ENCODE measurements at places on chromosomes 12 and 14.

DNA sequence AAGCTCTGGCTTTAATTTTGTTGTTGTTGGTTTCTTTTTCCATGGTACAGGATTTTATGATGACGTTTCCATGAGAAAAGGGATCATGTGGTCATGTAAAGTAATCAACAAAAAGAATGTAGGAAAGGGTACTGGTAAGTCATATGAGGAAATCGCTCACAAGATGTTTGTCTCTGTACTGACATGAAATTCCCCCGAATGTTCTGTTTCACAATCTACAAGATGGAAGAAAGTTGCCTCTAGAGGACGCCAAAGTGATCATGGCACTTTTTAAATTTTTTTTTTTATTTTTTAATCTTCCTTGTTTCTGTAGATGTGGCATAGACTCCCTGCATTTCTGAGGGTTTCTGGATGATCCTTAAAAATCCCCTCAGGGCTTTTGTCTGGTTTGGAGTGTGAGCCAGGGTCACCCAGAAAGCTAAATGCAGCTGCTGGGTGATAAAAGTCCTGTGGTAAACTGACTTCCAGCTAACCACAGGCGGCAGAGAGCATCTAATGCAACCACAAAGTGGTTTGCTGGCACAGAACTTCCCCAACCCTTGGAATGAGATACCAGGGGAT lies 393.5 kb downstream of the CCDC91 start:
- no peak for DNase-seq

GRCh38 chr14:104697892-104698583 lies 8.6 kb downstream of the INF2 start:
- DNase-seq: no peak

DNA sequence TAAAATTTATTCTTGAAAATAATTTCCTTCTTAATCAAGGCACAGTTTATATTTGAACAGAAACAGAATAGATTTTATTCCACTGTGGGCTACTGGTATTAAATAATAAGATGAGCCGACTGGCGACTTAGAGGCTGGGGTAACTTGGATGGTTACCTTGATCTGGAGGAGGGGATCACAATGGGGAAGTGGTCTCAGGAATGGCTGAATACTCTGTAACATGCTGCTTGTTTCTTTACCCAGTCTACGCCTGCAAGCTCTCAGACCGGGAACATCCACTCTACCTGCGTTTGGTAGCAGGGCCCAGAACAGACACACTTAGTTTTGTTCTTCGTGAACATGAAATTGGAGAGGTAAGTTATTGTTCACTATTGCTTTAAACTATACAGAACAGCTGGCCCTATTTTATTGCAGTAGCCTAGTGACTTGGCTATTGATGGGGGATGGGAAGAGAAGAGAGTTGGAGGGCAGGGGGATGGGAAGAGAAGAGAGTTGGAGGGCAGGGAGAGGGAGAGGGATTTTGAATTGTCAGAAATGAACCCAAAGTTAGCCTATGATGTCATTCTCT lies 67.9 kb downstream of the GNS start:
- DNase-seq: peak; percentile 32

GRCh38 chr12:25713264-25713663 lies 160.2 kb upstream of the LMNTD1 start:
- no peak for DNase-seq

GRCh38 chr12:10634427-10634826 lies 21.0 kb upstream of the MAGOHB start:
- no peak for DNase-seq

GRCh38 chr12:111367661-111368221 lies 1.2 kb downstream of the PHETA1 start:
- DNase-seq: no peak

- DNase-seq: no peak
These were observed 198.6 kb downstream of the BCAT1 start for GRCh38 chr12:24750263-24750662.

GRCh38 chr12:45014396-45014795 lies 36.5 kb downstream of the DBX2 start:
- no peak for DNase-seq

GRCh38 chr12:8958066-8958465 lies 8.6 kb upstream of the M6PR start:
- no peak for DNase-seq

- DNase-seq: no peak
These were observed 140.5 kb downstream of the KCNA5 start for GRCh38 chr12:5184186-5184585.

DNA sequence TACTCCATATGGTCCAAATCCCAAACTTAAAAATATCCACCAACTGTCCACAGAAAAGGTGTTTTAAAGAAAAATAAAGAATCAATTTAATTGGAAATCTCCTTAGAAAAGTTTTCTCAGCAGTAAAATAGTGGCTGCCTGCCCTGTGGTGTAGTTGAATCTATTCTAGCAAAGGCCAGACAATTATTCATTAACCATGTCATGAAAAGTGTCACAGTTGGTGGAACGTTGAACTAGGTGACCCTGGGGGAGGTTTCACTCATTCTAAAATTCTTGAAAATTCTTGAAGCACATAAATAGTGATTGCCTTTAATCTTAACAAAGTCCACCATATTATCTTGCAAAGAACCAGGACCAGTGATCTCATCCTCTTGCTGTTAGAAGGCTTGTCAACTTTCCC lies 78.4 kb upstream of the GZMB start:
- DNase-seq: no peak

DNA sequence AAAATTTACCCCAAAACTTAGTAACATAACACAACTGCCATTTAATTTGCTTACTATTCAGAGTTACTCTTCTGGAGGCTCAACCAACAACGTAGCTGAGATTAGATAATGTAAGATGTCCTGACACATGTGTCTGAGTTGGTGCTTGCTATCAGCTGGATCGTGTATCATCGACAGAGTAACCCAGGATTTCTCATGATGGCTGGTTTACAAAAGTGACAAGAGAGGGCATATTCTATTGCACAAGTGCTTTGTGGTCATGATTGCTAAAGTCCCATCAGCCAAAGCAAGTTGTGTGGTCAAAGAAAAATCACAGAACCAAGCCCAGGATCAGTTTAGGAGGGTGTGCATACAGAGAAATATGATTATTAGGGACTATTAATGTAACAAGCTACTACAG lies 73.4 kb downstream of the CAPZA3 start:
- no peak for DNase-seq

- DNase-seq: no peak
These were observed 1.6 kb downstream of the PYM1 start for GRCh38 chr12:55925870-55926737.

GRCh38 chr14:75427482-75428229 lies at the start of gene JDP2:
Gene JDP2 (plus strand): TSS chr14:75428022. CDS start chr14:75437921, 9,899 bp downstream.
- DNase-seq: peak; percentile 43

- DNase-seq: no peak
These were observed 26.5 kb upstream of the SLC15A5 start for GRCh38 chr12:16303939-16304338.

GRCh38 chr14:55146425-55146824 lies 17.4 kb downstream of the LGALS3 start:
- peak; percentile 92 for DNase-seq

DNA sequence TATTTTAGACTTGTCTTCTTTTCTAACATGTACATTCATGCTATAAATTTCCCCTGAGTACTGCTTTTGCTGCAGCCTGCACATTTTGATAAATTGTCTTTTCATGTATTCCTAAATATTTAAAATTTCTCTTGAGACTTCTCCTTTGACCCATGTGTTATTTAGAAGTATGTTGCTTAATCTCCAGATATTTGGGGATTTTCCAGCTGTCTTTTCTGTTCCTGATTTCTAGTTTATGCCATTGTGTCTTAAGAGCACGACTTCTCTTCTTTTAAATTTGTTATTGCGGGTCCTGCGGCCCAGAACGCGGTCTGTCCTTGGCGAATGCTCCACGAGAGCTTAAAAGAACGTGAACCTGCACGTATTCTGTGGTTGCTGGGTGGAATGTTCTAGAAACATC lies 136.4 kb downstream of the KIF26A start:
- no peak for DNase-seq

DNA sequence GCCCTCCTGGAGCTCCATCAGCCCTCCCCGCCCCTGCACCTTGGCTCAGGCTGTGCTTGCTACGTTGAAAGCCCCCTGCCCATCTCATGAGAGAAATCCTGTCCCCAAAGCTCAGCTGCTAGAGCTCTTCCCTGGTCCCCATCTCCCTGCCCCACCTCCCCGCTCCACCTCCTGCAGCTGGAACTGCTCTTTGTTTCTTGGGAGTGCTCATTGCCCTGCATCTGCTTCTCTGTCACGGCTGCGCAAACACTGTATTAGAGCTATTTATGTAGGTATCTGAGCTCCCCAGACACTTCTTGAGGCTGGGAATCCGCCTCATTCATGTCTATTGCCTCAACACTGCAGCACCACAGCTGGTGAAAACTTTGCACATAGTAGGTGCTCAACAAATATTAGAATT lies 32.8 kb upstream of the PRIMA1 start:
- no peak for DNase-seq

- DNase-seq: no peak
These were observed 18.9 kb downstream of the ARL6IP4 start for GRCh38 chr12:122999196-122999946.

- no peak for DNase-seq
These were observed 345.0 kb downstream of the LRIG3 start for GRCh38 chr12:58575256-58575655.

DNA sequence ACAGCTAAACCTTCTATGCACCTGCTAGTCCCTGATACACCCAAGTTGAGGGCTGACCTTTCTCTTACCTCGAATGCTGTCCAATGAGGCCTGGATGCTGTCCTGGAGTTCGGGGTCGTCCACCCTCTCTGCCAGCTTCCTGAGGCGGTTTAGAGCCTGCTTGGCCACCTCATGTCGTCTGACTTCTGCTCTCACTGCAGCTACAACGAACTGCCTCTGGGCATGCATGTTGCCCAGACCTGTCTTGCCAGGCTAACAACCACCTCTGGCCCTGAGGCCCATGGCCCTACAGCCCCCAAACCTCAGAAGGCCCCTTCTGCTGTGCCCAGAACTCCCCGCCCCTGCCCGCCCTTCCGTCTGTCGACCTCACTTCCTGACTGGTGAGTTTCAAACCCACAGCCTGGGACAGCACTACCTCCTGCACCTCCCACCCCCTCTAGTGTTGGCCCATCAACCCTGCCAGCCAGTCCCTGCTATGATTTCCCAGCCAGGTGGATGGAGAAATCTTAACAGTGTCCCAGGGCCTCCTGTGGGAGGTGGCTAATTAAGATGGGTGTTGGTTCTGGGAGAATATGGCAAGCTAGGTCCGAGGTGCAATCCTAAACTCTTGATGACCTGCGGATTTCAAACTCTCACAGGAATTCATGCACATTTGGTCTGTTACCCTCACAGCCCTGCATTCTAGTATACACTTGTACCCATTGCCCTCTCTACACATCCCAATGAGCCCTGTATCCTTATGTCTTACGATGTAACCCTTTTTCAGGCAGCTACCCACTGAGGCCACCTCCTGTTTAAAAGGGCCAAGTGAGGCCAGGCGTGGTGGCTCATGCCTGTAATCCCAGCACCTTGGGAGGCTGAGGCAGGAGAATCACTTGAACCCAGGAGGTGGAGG lies 2.7 kb upstream of the TSPAN31 start:
- DNase-seq: no peak

- no peak for DNase-seq
These were observed 688 bp downstream of the ZNF26 start for GRCh38 chr12:132986885-132987225.

GRCh38 chr12:116067892-116068291 lies 209.6 kb downstream of the MED13L start:
- DNase-seq: no peak

DNA sequence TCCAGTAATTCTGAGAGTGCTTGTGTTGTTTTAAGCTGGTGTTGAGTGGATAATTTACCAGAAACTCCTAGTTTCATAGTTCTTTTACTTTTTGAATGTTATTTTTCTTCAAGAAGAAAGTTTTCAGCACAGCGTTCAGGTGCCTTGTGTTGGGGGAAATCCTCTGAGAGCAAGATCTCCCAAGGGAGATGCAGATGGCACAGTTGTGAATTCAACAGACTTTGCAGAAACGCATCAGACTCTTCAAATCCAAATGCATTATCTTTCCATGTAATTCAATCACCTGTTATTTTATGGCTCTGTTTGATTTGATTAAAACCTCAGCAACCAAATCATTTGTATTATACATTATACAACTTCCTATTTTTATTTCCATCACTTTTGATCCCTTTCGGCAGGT lies 439.9 kb downstream of the EGLN3 start:
- DNase-seq: no peak

DNA sequence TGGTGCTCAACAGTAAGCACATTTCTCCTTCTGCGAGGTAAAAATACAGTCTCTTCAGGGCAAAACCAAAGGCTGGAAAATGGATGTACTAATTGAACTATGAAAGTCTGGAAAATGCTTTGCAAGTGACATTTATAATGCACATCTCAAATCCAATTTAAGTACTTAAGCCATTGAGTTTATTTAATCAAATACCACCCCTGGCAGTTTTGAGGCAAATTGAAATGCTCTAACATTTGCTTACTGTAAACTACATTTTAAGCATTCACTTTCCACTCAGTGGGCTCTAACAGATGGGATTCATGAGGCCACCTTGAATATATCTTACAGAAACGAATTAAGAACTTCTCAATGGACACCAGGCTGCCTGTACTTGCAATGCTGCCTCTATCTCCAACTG lies 69.7 kb downstream of the HELB start:
- no peak for DNase-seq

DNA sequence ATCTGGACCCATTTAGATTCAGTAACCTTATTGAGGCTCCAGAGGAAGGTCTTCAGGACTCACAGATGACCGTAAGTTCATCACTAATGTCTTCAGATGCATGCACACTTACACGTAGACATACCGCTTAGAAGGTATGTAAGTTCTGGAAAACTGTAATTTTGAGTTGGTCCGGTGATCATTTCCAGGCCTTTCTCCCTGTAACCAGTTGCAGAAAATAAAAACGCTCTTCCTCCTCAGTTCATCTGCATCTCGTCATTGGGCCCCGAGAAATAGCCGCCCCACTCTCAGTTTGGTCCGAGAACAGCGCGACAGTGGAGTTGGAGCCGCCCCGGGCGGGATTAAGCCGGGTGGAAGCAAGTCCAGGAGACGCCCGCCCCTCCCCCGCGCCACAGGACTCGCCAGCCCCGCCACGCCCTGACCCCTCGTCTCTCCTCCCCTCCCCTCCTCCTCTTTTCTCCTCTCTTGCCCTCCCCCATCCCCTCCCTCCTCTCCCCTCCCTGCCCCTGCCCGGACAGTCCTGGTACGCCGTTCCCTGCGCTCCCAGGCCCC lies 83.7 kb downstream of the TNFAIP2 start:
- DNase-seq: no peak

GRCh38 chr12:101969-102878 lies 35.7 kb downstream of the IQSEC3 start:
- DNase-seq: no peak

DNA sequence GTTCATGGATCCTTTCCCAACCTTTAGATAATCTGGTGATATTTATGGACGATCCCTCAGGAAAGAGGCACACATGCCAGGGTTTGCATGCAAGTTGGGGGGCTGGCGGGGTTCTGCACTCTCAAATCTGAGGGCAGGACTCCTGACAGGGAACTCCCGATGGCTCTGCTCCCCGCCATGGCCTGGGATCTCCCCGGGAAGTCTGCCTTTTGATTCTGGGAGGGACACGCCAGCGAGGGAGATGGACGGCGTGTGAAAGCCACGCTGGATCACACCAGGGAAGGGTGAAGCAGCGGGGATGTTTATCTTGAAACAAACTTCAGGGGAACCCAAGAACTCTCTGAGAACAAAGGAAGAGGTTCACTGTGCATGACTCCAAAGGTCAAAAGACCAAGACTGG lies 43.6 kb downstream of the LGMN start:
- DNase-seq: no peak

- no peak for DNase-seq
These were observed 26.8 kb upstream of the BDKRB2 start for GRCh38 chr14:96177766-96178375.

Data from NCI-H2029 (cell line).